ENCODE measurements at places on chromosomes 1 and 21.

DNA sequence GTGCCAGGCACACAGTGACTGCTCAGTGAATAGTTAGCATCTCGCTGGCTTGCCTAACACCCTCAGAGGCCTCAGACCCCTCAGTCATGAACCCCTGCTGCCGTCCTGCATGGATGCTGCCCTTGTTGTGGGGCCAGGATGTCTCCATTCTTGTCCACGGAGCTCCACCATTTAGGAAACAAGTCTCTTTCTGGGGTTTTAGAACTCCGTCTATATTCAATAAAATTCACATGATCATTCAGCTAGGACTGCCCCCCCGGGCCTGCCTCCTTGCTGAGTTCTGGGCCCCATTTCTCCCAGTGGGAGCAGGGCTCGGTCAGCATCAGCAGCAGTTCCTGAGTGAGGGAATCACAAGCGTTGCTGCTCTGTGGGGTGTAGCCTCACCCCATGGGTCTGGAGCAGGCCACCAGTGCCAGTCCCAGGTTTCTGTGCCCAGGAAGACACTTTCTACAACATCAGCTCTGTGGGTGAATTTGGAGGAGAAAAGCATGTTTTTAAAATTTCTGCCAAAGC lies 134.1 kb downstream of the RHOU start:
- DNase-seq, result no peak

GRCh38 chr21:45511661-45512431 lies 30.4 kb downstream of the SLC19A1 start:
- no peak for DNase-seq

DNA sequence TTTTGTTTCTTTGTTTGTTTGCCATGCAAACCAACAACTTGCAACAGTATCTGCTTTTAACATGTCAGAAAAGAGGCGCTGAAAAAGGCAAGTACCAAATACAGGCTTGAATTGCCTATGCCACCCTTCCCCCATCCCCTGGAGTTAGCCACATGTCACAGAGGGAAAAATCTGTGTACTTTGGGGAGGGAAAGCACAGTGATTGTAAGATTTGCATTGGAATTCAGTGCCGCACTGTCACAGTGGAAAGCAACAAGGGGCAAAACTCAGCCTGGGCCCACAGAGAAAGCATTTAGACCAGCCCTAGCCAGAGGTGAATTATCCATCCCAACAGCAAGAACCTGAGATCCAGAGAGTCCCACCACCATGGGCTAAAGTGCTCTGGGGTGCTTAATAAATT lies 52.4 kb upstream of the ACADM start:
- no peak for DNase-seq

GRCh38 chr1:9225411-9225785 lies 9.2 kb upstream of the H6PD start:
- no peak for DNase-seq

GRCh38 chr1:25912076-25912831 lies 6.0 kb upstream of the STMN1 start:
- DNase-seq, result no peak

Measured in femur (tissue), 1 donor.